ENCODE measurements at places on chromosomes 6 and 20.

GRCh38 chr6:55827818-55828522 is 47.4 kb downstream of the BMP5 start:
- DNase-seq, result no peak

DNA sequence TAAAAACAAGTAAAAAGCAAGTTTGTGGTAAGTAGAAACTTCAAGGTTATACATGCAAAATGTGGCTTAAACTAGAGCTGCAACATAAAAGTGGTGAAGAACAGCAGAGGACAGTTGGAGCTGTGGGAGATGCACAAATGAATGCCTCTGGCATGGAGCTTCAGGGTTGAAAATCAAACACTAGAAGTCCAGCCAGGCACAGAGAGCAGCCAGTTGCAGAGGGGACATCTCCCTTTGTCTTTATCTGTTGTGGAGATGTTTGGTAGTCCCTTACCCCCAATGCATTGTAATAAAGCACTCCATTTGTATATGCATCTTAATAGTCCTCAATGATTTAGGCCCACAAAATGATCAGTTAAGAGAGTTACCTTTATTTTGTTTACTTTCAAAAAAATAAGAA is 73.1 kb upstream of the C20orf144 start:
- DNase-seq, result no peak

DNA sequence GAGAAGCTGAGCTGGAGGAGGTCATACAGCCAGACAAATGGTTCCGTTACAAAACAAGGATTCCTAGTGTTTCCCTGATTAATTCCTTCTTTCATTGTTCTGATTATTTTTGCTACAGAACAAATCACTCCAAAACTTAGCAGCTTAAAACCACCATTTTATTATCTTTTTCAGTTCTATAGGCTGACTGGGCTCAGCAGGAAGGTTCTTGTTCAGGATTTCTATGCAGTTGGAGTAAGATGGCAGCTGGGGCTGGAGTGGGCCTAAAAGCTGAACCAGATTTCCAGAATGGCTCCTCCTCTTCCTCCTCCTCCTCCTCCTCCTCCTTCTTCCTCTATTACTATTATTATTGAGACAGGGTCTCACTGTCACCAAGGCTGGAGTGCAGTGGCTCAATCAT is 112.2 kb upstream of the SHLD1 start:
- no peak for DNase-seq

DNA sequence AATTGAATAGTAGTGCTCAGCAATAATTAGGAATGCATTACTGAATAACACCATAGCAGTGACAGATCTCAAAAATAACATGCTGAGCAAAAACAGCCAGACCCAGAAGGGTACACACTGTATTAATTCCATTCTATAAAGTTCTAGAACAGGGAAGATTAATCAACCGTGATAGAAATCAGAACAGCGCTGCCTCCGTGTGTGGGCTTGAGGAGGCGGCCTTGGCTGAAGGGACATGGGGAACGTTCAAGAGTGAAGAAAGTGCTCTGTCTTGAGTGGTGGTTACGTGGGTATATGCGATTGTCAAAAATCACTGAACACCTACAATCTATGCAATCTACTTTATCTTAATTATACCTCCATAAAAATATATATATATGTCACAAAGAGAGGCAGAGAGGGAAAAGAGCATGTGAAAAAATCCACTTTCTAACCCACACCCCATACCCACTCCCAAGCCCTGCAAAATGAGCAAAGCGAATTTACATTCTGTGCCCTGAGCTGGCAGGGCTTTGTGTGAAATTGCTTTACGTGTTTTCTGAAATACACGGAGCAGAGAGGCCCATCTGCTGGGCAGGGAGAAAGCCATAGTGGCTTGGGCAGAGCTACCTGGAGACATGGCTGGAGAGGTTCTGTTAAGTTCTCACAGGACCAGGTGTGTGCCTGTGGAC is 74.4 kb downstream of the NFATC2 start:
- no peak for DNase-seq

DNA sequence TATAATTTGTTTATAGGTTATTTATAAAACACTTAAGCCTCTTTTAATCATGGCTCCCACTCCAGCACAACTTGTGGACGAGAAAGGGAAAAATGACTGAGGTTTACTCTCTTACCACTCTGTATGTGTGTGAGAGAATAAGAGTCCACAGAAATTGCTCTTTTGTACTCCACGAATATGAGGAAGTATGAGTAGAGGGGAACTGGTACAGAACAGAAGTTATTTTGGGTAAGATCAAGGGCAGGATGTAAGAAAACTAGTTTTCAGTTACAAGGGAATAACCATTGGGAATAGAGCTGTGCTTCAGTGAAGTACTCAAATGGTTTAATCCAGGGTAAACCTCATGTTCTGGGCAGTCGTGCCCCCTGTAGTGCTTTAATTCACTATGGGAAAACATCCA is 72.6 kb downstream of the REV3L start:
- DNase-seq, result no peak

- DNase-seq, result no peak
Observed at GRCh38 chr20:20568604-20569205, 143.7 kb downstream of the RALGAPA2 start.

DNA sequence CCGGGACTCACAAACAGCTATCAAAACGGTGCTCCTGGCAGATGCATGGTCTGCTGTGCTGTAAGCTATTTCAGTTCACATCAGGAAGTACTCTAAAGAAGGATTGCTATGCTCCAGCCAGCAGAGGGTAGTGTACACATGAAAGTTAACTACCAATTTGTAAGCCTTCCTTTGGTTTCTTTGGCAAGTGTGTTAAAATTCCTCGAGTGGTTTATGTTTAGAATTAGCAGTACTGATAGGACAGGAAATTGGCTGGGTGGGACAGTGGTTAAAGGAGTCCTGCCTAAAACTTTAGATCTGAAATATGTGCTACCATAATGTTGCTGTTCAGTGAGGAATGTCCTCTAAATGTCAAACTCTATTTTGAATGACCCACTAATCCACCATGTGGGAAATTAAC is 47.4 kb downstream of the TRMT11 start:
- DNase-seq, result no peak

GRCh38 chr20:38633577-38634093 is 32.0 kb downstream of the ARHGAP40 start:
- DNase-seq, result peak; percentile 4

- no peak for DNase-seq
Observed at GRCh38 chr20:49279677-49280462, 2.0 kb upstream of the ZNFX1 start.

DNA sequence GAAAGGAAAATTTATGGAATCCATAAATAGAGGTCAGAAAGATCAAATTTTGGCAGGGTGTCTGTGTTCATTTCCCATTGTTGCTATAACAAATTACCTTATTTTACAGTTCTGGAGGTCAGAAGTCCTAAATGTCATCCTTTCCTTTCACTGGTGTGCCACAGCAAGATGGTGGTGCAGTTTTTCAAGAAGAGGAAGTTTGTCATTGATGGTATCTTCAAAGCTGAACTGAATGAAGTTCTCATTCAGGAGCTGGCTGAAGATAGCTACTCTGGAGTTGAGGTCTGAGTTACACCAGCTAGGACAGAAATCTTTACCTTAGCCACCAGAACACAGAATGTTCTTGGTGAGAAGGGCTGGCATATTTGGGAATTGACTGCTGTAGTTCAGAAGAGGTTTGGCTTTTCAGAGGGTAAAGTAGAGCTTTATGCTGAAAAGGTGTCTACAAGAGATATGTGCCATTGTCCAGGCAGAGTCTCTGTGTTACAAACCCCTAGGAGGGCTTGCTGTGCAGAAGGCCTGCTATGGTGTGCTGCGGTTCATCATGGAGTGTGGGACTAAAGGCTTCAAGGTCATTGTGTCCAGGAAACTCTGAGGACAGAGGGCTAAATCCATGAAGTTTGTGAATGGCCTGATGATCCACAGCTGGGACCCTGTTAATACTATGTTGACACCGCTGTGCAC is 7.2 kb upstream of the CCNC start:
- DNase-seq, result no peak
